Endothelial cell (in vitro differentiated cells): ENCODE measurements at places on chromosomes 13 and 19. TPM values are rescaled to one million over a fixed set of nuclear protein-coding genes. Genes with fewer than 3 reads are reported as not detected.

- no peak for DNase-seq
Observed at GRCh38 chr13:27793507-27794367, 1.5 kb downstream of the GSX1 start.

DNA sequence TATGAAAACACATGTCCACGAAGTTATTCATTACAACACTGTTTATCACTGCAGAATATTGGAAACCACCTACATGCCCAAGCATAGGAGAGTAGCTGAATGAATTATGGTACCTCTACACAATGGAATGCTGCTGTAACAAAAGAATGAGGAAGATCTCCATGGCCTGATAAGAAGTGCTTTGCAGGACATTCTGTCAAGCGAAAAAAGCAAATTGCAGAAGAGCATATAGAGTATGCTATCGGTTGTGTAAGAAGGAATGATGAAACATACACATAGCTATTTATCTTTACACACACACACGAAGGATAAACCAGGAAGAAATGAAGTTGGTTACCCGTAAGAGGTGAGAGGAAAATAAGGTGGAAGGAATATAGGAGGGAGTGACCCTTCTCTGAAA, 37.5 kb upstream of the CEACAM20 start:
- no peak for DNase-seq

- no peak for DNase-seq
Observed at GRCh38 chr13:67515895-67516294, 285.8 kb upstream of the PCDH9 start.

- no peak for DNase-seq
Observed at GRCh38 chr13:20387441-20387971, 138.2 kb downstream of the CRYL1 start.

DNA sequence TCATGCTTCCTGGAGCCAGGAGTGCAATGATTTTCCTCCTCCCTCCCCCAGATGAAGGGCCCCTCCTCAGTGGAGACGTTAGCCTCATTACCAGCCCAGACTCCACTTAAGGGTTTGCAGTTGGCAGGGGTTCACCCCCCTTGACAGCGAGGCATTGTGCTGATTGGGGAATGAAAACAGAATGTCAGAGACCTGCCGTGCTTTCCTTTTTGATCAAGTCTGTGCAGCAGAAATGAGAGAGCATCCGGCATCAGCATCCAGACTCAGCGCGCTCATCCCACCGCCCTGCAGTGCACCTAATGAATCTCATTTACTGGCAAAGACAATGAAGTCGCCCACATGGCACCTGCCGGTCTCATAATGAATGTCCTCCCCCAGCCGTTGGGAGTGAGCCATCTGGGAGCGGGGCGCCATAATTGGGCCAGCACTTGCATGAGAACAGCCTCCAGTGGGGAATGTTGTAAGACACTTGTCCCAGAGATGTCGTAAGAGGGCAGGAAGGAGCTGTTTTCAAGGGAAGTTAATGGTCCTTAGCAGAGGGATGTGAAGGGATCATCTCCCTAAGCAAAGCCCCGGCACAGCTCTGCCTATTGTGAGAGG, 98.3 kb upstream of the UQCRFS1 start:
- DNase-seq: no peak

DNA sequence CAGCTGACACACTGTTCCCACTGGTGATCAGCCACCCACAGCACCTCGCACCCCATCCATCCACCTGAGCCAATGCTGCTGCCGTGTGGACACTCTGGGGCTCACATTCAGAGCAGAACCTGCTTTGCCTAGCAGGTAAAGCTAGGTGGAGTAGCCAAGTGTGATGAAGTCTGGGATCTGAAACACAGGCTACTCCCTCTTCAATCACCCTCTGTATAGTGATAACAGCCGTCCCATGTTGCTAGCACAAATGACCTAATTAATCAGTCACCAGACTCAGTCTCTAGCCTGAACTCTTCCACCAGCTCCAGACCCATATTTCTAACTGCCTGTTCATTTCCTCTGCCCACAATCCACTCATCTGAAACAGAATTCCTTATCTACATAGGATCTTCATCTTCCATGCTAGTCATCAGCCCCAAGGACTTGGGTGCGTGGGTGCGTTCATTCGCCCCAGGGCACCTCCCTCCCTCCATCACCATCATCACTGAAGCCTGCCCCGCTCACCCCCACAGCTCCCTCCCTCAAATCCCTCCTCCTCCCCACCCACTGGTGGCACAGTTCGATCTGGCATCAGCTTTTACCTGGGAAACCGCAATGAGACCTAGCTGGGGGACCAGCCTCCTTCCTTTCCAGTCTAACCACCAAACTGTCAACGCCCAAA, 19.8 kb downstream of the STK24 start:
- DNase-seq: no peak

DNA sequence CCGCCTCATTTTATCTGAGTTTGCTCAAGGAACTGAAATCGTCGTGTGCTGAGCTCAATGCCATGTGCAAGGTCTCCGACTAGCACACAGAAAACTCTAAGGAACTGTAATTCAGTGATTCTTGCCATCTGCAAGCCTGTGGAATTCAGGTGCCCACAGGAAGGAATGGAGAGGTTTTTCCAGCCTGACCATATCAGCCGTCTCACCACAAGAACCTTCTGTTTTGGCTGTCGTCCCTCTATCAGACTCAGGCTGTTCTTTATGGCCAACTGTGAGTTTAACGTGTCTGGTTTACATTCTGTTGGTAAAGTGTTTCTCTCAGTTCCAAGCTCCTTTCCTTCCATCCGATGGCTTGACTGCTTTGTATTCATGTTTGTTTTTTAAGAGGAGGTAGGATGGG, 293.5 kb downstream of the SPRY2 start:
- DNase-seq: no peak

ADGRL1 gene
- total RNA-seq: 32.9 TPM

FGF9 gene
- 0.90 TPM for total RNA-seq

NCAN gene
- total RNA-seq: 0.05 TPM
